ENCODE measurements at places on chromosomes 1 and 21. TPM values are rescaled to one million over a fixed set of nuclear protein-coding genes. Genes with fewer than 3 reads are reported as not detected.

GRCh38 chr21:40595806-40596205, 251.2 kb downstream of the DSCAM start:
- H3K4me1 ChIP-seq, result no peaks in the 10 kb centered on the region
- no peaks in the 10 kb centered on the region for H3K36me3 ChIP-seq
- H3K27me3 ChIP-seq, result no peaks in the 10 kb centered on the region
- no peak overlapping the region for H3K27ac ChIP-seq

DNA sequence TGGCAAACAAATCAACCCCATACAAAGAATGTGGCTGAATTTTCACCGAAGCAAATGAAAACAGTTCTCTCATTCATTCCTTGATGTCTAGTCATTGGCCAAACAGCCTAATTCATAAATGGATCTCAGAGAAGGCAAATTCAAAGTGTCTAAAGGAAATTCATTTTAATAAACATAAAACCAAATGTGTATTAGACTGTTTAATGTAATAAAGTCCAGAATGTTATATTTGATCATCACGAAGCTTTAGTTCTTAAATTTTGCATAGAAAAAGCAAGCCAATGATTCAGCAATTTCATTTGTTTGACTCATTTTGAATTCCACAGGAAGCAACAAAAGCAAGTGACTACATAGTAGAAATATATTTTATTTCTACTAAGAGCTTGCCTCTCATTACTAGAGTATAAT, 379.2 kb upstream of the ADAMTS5 start:
- H3K36me3 ChIP-seq, result no peaks in the 10 kb centered on the region
- H3K4me3 ChIP-seq, result no peak overlapping the region
- H3K27ac ChIP-seq, result no peak overlapping the region
- DNase-seq, result no peak
- H3K4me1 ChIP-seq, result no peaks in the 10 kb centered on the region

- H3K27ac ChIP-seq, result no peak overlapping the region
- peaks cover 2% of the 10 kb centered on the region for H3K36me3 ChIP-seq
- DNase-seq, result no peak
Observed at GRCh38 chr1:170460414-170461155, 71.4 kb upstream of the GORAB start.

- no peak overlapping the region for H3K4me3 ChIP-seq
- H3K36me3 ChIP-seq, result peaks cover 1% of the 10 kb centered on the region
- DNase-seq, result no peak
- H3K27me3 ChIP-seq, result no peaks in the 10 kb centered on the region
- H3K27ac ChIP-seq, result no peak overlapping the region
- H3K4me1 ChIP-seq, result no peaks in the 10 kb centered on the region
Observed at GRCh38 chr1:97034651-97035050, 313.1 kb downstream of the PTBP2 start.

DNA sequence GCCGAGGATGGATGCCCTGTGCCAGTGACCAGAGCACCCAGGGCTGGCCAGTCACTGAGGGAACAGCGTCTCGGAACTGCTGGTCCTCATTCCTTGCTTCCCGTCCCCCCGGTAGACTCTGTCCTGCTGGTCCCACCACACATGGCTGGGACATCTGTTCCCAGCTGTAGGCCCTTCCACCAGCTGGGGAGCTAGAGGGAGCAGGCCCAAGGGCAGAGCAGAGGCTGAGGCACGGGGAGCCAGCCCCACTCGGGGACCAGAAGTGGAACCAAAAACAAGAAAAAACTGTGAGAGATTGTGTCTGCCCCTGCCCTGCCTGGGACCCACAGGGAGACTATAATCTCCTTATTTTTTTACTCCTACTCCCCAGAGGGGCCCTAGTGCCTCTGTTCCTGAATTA, 23.8 kb downstream of the ATP8B2 start:
- H3K27me3 ChIP-seq, result peaks cover 2% of the 10 kb centered on the region
- no peak overlapping the region for H3K27ac ChIP-seq
- peaks cover 22% of the 10 kb centered on the region for H3K36me3 ChIP-seq
- peaks cover 22% of the 10 kb centered on the region for H3K4me1 ChIP-seq
- H3K4me3 ChIP-seq, result no peak overlapping the region

Gene UTS2
- not detected for total RNA-seq

DNA sequence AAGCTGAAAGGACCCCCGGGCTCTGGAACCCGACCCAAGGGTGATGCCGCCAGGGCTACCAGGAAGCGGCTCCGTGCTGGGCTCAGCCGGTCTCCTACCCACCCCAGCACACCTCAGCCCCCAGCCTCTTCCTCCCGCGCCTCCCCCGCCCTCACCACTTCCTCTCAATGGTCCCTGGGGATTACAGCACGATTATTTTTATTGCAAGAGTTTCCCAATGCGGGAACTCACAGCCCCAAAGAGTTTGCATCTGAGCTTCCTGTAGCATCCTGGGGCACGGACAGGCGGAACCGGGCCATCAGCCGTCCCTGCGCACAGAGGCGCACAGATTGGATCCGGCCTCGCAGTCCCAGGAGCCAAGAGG, 8.7 kb upstream of the SLX9 start:
- DNase-seq, result no peak
- H3K4me3 ChIP-seq, result no peak overlapping the region
- H3K36me3 ChIP-seq, result no peaks in the 10 kb centered on the region
- peaks cover 64% of the 10 kb centered on the region for H3K27me3 ChIP-seq

Gene SUSD4
- total RNA-seq, result 4.7 TPM

DNA sequence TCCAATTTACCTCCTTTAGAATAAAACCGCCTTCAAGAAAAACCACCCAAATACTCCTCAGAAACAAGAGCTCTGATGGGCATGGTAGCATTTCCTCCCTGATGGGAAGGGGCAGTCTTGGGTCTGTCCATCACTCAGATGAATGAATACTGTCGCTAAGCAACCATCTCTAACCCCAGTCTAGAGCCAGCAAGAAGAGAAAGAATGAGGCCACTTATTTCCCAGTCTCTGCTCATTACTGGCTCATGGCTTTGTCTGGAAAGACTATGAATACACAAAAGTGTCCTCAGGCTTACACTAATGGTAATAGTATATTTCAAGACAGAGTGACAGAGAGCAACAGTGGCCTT, 51.0 kb upstream of the F3 start:
- peaks cover 55% of the 10 kb centered on the region for H3K4me1 ChIP-seq
- H3K27me3 ChIP-seq, result no peaks in the 10 kb centered on the region
- H3K4me3 ChIP-seq, result no peak overlapping the region
- no peak overlapping the region for H3K27ac ChIP-seq
- H3K36me3 ChIP-seq, result no peaks in the 10 kb centered on the region
- DNase-seq, result no peak

Gene TCHH
- total RNA-seq, result not detected

Gene BGLAP
- 5.8 TPM for total RNA-seq

DNA sequence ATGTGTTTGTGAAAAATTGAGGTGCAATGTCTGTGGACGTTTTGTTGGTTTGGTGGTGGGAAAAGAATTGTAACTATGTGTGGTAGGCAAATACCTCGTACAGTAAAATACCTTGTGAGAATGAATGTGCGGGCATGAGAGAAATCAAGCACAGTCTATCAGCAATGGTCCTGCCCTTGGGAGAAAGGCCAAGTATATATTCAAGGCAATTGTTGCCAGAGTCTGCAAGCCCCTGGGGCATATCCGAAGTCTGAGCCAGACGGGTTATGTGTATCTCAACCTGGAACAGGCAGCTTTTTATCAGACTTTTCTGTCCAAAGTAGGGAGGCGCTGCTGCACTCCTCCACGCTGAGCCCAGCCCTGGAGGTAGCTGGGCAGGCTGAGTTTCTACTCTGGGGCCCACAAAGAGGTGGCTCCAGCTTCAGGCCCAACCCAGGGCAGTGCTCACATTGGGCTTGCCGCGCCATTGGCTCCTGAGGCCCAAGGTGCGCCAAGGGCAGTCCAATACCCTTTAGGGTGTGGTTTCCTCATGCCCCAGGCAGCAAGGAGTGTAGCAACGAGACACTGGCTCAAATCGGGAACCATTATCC, 9.4 kb upstream of the GNL2 start:
- no peaks in the 10 kb centered on the region for H3K36me3 ChIP-seq
- H3K4me1 ChIP-seq, result no peaks in the 10 kb centered on the region
- H3K27me3 ChIP-seq, result peaks cover 36% of the 10 kb centered on the region
- H3K4me3 ChIP-seq, result no peak overlapping the region

Gene PTGFRN
- total RNA-seq, result 42.9 TPM

Gene IGFN1
- total RNA-seq, result 0.38 TPM

- H3K36me3 ChIP-seq, result no peaks in the 10 kb centered on the region
- H3K27me3 ChIP-seq, result no peaks in the 10 kb centered on the region
- H3K4me1 ChIP-seq, result peaks cover 4% of the 10 kb centered on the region
- H3K4me3 ChIP-seq, result no peak overlapping the region
- H3K27ac ChIP-seq, result no peak overlapping the region
Observed at GRCh38 chr1:11730429-11730891, 5.5 kb upstream of the AGTRAP start.

Gene FCRL6
- not detected for total RNA-seq

- H3K27ac ChIP-seq, result no peak overlapping the region
- no peaks in the 10 kb centered on the region for H3K36me3 ChIP-seq
- H3K27me3 ChIP-seq, result no peaks in the 10 kb centered on the region
- peaks cover 3% of the 10 kb centered on the region for H3K4me1 ChIP-seq
- DNase-seq, result no peak
- no peak overlapping the region for H3K4me3 ChIP-seq
Observed at GRCh38 chr1:224589006-224589405, 27.1 kb upstream of the CNIH3 start.

DNA sequence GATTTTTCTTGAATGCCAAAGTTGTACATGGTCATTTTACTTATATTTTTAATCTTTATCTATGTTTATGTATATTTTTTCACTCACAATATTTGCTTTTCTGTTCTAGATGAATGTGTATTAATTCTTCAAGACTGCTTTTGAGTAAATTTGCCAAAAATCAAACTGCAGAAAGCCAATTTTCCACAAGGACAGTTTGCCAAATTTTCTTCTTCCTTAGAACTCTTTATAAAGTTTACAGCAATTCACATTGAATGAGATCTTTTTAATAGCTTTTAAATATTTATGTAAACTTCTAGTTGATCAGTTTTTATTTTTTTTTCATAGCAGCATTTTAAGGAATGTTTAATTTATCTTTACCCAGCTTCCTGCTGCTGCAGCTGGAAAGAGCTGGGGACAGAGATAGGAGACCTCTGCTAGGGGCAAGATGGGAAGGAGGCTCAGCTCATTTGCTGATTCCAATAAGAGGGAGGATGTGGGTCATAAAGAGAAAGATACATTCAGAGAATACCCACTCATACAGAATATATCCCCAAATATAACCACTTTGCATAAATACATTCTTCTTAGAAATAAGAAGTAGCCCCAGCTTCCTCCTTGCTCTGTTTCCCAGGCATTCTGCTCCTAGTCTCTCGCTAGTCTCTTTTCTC, 93.0 kb downstream of the ODF2L start:
- peaks cover 7% of the 10 kb centered on the region for H3K27me3 ChIP-seq
- no peak for DNase-seq
- no peak overlapping the region for H3K4me3 ChIP-seq
- no peaks in the 10 kb centered on the region for H3K4me1 ChIP-seq
- H3K36me3 ChIP-seq, result peaks cover 1% of the 10 kb centered on the region
- no peak overlapping the region for H3K27ac ChIP-seq
